ENCODE measurements at places on chromosomes 4 and X. TPM values are rescaled to one million over a fixed set of nuclear protein-coding genes. Genes with fewer than 3 reads are reported as not detected.

GRCh38 chr4:47224361-47224760, 193.0 kb downstream of the GABRB1 start:
- DNase-seq, result no peak

Gene MAGEA4
- not detected for total RNA-seq

GRCh38 chr4:6788123-6788522, 5.6 kb downstream of the KIAA0232 start:
- DNase-seq, result no peak

GRCh38 chr4:106245176-106245575, 70.8 kb downstream of the TBCK start:
- DNase-seq, result no peak

Gene TMEM150C
- 3.7 TPM for total RNA-seq

DNA sequence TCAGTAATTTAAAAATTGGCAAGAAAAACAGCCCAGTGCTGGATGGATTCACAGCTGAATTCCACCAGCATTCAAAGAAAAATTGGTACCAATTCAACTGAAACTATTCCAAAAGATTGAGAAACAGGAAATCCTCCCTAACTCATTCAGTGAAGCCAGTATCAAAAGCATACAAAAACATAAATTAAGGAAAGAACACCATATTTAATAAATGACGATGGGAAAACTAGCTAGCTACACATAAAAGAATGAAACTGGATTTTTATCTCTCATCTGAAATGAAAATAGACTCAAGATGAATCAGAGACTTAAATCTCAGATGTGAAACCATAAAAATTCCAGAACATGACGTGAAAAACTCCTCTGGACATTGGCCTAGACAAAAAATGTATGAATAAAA, 516.8 kb upstream of the SPANXN1 start:
- DNase-seq, result no peak

Gene MAML3
- total RNA-seq, result 14.6 TPM

- no peak for DNase-seq
These were observed 71.4 kb upstream of the PJA1 start for GRCh38 chrX:69236641-69237040.

DNA sequence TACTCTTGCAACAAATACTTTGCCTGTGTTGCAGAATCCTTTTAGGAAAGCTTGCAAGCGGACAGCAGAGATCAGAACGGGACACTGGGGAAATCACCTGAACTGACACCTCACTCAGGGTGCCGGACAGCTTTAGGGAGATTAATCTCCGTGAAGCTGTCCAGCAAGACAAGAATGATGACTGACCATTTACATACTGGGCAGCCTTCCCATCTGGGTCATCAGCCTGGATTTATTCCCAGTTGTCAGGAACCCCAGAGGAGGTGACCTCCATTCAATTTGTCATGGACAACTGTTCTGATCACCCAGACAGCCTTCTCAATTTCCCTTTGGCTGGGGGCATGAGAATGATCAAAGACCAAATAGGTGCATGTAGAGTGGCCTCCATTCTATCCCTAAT, 93.0 kb upstream of the EGFL6 start:
- DNase-seq, result no peak

- DNase-seq, result no peak
These were observed 52.8 kb upstream of the CD99 start for GRCh38 chrX:2638279-2638678.

GRCh38 chr4:171718069-171718468, 95.1 kb upstream of the GALNTL6 start:
- no peak for DNase-seq

Gene DMRTC1B
- not detected for total RNA-seq

- DNase-seq, result no peak
These were observed 69.2 kb downstream of the MTNR1A start for GRCh38 chr4:186486172-186486571.

- DNase-seq, result no peak
These were observed 37.7 kb upstream of the C4orf17 start for GRCh38 chr4:99473131-99473530.

Gene POU4F2
- not detected for total RNA-seq

- DNase-seq, result no peak
These were observed 44.9 kb upstream of the GPRIN3 start for GRCh38 chr4:89352541-89352940.

All from left colon (tissue), 2 donors.